ENCODE measurements at places on chromosomes 13 and 19. TPM values are rescaled to one million over a fixed set of nuclear protein-coding genes. Genes with fewer than 3 reads are reported as not detected.
A peak's percentile ranks its signal among the peaks of the same experiment; 100 is the strongest.

DNA sequence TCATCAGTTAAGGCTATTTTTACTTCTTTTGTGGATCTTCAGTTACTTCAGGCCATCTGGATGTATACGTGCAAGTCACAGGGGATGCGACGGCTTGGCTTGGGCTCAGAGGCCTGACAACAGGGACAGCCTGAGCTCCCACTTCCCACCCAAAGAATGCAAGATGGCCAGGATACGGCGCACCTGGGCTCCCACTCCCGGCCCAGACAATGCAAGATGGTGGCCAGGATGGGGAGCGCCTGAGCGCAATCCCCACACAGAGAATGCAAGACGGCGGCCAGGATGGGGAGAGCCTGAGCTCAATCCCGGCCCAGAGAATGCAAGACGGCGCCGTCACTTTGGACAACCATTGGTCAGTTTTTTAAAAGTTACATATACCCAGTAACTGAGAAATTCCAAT, 25.3 kb upstream of the MIER2 start:
- H3K27me3 ChIP-seq: peaks cover 61% of the 10 kb centered on the region
- H3K36me3 ChIP-seq: no peaks in the 10 kb centered on the region
- no peak overlapping the region for H3K4me3 ChIP-seq
- no peak overlapping the region for H3K27ac ChIP-seq

The ZNF772 gene
- total RNA-seq: 23.8 TPM

DNA sequence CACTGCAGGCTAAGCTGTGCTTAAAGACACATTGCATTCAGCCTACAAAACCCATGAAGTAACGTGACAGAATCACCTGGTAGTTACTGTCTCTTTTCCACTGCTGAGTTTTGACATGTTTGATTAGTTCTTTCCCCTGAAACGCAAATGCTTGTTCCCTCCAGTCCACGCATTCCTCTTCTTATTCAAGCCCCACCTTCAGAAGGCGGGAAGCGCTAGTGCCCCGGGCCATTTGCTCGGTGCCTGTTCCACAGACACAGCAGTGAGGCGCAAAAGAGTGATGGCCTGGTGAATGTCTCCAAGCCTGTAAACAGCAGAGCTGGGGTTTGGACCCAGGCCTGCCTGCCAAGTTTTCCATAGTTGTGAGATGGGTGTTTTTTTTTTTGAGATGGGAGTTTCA, 10.9 kb downstream of the ACP4 start:
- H3K4me3 ChIP-seq: no peak overlapping the region
- no peak for DNase-seq
- H3K27ac ChIP-seq: peak overlapping the region; percentile 34
- H3K36me3 ChIP-seq: no peaks in the 10 kb centered on the region

GRCh38 chr19:8117991-8118390, 31.4 kb downstream of the FBN3 start:
- no peak overlapping the region for H3K27ac ChIP-seq
- no peak overlapping the region for H3K4me3 ChIP-seq
- no peaks in the 10 kb centered on the region for H3K36me3 ChIP-seq

GRCh38 chr13:20997301-20998161, 63.9 kb downstream of the LATS2 start:
- no peak for DNase-seq
- H3K36me3 ChIP-seq: no peaks in the 10 kb centered on the region
- no peak overlapping the region for H3K27ac ChIP-seq
- H3K4me3 ChIP-seq: no peak overlapping the region
- peaks cover 5% of the 10 kb centered on the region for H3K4me1 ChIP-seq
- no peaks in the 10 kb centered on the region for H3K27me3 ChIP-seq

DNA sequence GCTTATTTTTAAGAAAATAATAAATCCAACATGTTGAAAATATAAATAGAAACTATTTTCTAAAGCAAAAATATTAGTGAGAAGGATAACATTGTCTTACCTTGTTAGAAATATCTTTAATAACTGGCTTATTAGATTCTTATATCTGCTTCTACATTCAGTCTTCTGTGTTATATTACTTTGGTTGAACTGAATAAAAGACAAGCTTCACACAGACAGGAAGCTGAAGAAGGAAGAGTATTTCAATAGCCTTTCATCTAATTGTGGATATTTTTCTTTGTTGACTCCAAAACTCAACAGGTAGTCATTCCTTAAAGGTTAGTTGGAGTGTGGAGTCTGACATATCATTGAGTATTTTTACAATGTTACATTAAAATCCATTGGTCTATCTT, 10.9 kb downstream of the SETDB2 start:
- no peak for DNase-seq
- H3K4me3 ChIP-seq: no peak overlapping the region

GRCh38 chr19:51086153-51086850, 3.6 kb upstream of the KLK14 start:
- no peak for DNase-seq
- peaks cover 13% of the 10 kb centered on the region for H3K36me3 ChIP-seq
- H3K4me1 ChIP-seq: peaks cover 2% of the 10 kb centered on the region

The TNFAIP8L1 gene
- total RNA-seq: 20.7 TPM

The GIPC3 gene
- total RNA-seq: 3.7 TPM

- H3K4me1 ChIP-seq: no peaks in the 10 kb centered on the region
- no peak overlapping the region for H3K27ac ChIP-seq
- H3K36me3 ChIP-seq: peaks cover 6% of the 10 kb centered on the region
Observed at GRCh38 chr13:113999618-113999910, 25.7 kb upstream of the C13orf46 start.

The NCR1 gene
- 1.5 TPM for total RNA-seq

DNA sequence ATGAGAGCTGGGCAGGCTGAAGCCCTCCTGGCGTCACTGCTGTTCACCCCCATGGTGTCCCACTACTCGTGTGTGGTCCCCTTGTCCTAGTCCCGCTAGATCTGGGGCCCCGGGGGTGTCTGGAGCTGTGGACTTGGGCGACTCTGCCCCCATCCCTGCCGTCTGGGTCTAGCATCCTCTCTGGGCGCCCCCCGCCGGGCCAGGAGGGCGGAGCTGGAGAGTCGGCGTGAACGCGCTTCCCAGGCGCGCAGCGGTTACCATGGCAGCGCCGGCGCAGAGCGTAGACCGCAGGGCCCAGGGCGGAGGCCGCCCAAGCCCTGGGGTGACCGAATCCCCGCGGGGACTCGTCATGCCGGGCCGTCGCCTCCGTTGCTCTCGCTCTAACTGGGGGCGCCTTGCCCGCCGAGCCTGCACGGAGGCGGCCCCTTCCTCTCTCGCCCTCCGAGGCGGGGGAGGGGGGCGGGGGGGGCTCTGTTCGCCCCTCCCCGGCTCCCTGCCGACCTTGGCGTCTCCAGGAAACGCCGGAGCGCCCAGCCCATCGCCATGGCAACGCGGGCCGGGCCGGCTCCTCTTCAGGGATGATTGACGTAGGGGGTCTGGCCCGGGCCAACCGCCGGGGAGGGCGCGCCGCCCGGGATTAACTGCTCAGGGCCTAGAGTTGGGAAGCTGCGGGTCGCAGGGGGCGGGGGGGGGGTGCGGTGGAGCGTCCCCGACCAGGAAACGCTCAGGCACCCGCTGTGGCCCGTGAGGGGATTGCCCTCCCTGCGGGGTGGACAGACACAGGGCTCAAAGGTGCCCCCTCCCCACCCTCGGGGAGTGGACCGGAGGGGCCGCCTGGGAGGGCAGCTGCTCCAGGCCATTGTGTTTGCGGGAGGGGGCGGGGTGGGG, 8.9 kb downstream of the ISYNA1 start:
- no peaks in the 10 kb centered on the region for H3K36me3 ChIP-seq
- peak overlapping the region; percentile 67 for H3K4me3 ChIP-seq
- peaks cover 28% of the 10 kb centered on the region for H3K4me1 ChIP-seq
- H3K27ac ChIP-seq: peak overlapping the region; percentile 92
- peak; percentile 81 for DNase-seq

The MTMR6 gene
- total RNA-seq: 17.5 TPM

DNA sequence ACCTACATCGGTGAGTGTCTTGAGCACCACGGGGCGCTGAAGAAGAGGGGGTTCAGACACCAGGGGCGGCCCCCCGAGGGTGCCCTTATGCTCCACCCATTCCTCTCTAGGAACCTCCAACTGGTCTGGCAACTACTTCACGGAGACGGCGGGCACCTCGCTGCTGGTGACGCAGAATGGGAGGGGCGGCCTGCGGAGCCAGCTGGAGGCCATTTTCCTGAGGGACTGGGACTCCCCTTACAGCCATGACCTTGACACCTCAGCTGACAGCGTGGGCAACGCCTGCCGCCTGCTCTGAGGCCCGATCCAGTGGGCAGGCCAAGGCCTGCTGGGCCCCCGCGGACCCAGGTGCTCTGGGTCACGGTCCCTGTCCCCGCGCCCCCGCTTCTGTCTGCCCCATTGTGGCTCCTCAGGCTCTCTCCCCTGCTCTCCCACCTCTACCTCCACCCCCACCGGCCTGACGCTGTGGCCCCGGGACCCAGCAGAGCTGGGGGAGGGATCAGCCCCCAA, 12.1 kb downstream of the HIPK4 start:
- peaks cover 6% of the 10 kb centered on the region for H3K4me1 ChIP-seq
- peaks cover 32% of the 10 kb centered on the region for H3K36me3 ChIP-seq
- no peaks in the 10 kb centered on the region for H3K27me3 ChIP-seq
- no peak overlapping the region for H3K4me3 ChIP-seq
- peak overlapping the region; percentile 74 for H3K27ac ChIP-seq

The PTPRH gene
- total RNA-seq: not detected

DNA sequence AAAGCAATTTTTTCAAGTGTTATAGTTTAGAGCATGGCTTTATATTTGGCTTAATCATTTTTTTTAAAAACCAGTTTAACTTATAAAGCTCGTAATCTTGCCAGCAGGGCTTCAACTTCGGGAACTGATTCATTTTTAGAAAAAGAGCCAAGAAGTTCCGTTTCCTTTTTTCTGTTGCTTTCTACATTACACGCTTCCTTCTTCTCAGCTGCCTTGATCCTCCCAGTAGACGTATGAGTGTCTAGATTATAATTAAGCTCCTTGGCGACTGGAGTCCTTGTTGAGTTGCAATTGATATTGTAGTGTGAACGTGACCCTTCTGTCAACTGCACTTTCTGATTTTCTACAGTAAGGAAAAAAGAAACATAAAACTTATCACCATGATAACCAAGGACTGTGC, 497.2 kb downstream of the DIAPH3 start:
- no peak for DNase-seq
- H3K27me3 ChIP-seq: no peaks in the 10 kb centered on the region
- H3K4me1 ChIP-seq: peaks cover 2% of the 10 kb centered on the region
- no peak overlapping the region for H3K27ac ChIP-seq
- H3K36me3 ChIP-seq: no peaks in the 10 kb centered on the region

The KRTDAP gene
- not detected for total RNA-seq
